ENCODE measurements at places on chromosomes 1 and 21.

- no peak for DNase-seq
Measured at GRCh38 chr1:29459620-29459945, 223.3 kb downstream of the PTPRU start.

DNA sequence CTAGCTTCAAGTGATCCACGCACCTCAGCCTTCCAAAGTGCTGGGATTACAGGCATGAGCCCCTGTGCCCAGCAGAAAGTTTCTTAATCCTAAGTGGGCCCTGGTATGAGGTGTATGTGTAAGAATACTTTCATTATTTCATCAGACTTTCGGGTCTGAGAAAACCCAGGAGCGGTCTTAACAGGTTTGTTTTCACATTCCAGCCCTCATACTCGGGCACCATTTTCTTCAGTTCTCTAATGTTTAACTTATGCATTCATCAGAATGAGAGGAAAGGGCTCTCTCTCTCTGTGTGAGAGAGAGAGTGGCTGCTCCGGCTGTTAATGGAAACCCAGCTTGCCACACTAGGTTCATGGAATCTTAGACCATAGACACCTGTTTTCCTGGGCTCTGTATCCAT, 4.2 kb upstream of the PADI1 start:
- no peak for DNase-seq

DNA sequence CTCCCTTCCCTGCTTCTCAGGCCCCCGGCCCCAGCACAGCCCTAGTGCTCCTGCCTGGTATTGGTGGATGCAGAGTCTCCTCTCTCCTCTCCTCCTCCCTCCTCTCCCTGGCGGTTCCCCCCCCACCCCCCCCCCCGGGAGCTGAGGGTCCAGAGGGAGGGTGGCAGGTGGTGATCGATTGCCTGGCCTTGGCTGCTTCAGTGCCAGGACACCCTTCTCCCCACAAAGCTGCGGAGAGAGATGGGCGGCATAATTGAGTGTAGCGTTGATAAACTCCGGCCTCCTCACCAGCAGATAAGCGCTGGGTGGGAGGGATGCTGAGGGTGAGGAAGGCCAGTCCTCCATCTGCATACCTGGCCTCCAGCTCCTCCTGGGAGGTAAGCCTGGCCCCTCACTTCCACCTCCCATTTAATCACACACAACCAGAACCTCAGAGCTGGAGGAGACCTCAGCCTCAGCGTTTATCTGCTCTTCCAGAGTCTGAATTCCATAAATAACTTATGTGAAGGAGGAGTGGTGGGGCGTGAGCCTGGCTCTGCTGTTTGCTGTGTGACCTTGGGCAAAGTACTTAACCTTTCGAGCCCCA, 60.8 kb downstream of the LRRN2 start:
- DNase-seq = no peak

- DNase-seq = no peak
Measured at GRCh38 chr1:166947398-166948043, 27.8 kb downstream of the ILDR2 start.

- no peak for DNase-seq
Measured at GRCh38 chr1:41238311-41238988, 3.7 kb downstream of the SCMH1 start.

Measured in central memory CD8-positive, alpha-beta T cell (primary cell).